ENCODE measurements at places on chromosomes 12 and 14.

DNA sequence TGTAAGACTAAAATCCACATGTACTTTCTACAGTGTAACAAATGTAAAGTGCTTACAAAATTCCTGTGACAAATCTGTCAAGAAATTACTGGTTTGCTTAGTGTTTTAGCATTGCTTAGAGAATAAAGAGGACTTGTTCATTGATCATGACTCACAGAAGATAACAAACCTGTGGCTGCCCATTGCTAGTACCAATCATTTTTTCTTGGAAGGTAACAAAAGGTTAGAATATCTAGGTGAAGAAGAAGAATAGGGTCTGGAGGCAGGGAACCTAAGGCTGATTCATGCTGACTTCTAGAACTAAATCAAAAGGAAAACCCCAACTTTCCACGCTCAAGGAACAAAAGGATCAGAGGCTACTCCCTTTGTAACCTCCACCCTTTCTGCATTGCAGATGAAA is 232.7 kb upstream of the ABCD2 start:
- DNase-seq = no peak

DNA sequence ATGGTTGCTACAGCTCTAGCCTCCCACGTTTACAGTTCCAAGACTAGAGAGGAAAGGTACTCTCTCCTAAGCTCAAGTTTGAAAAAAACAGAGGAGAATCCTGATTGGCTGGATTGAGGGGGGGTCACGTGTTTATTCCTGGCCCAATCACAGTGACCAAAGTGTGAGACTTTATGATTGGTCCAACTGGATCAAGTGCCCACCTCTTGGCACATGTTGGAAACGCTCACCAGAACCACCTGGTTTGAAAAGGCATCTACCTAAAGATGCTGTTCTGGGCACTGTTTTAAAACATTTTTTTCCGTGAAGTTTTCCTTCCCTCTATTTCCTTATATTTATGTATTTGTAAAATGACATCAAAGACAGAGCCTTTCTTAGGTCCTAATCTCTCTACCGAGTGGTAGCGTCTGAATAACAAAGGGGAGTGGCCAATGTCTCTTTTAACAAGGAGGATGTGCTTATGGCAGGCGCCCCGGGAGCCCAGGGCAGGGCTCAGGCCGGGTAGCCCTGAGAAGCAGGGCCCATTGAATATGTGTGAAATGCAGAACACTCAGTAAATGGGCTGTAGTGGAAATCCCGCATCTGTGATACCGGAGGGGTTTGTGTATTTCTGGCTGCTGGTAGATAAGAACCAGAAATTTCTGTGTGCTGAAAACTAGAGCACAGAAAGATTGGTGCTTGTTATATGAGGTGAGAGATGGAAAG is 146.2 kb downstream of the ATP23 start:
- DNase-seq = no peak

- DNase-seq = no peak
Observed at GRCh38 chr14:58872061-58872460, 234.3 kb downstream of the DACT1 start.

DNA sequence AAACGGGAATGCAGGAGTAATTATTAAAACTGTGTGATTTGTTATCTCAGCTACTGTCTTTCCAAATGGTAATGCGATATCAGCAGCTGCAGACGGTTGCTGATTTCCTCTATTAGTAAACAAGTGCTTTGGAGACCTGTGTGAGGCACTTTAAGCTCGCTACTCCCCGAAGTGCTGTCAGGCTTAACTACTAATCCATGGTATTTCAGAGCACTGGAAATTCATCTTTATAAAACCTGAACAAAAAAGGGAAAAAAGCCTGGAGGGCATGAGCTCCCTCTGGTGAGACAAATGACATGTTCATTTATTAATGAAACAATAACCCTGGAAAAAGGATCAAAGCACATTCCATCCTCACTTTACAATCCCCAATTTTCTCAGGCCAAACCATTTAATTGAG is 143.6 kb upstream of the OTX2 start:
- DNase-seq = no peak

GRCh38 chr14:50670196-50670865 is 2.2 kb upstream of the SAV1 start:
- no peak for DNase-seq

- no peak for DNase-seq
Observed at GRCh38 chr14:86050072-86050683, 520.2 kb downstream of the FLRT2 start.

GRCh38 chr12:97404543-97404942 is 58.1 kb upstream of the RMST start:
- no peak for DNase-seq

- no peak for DNase-seq
Observed at GRCh38 chr12:105616971-105617540, 286.6 kb downstream of the C12orf75 start.

GRCh38 chr14:103512701-103513611 is 9.7 kb downstream of the CKB start:
- no peak for DNase-seq

DNA sequence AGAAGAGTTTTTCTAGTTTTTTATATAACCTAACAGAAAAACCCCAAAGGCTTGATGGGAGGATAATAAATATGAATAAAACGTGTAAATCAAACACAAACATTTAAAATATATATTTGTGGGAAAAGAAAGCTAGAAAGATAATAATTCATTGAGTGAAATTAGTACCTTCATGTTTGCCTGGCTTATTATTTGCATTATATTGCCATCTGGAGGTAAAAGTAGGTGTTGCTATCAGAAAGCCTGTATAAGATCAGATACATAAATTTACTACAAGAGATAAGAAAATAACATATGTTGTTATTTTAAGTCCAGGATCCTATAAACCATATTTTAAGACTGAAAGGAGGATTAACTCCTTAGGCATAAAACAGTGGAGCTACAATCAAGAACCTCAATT is 77.7 kb downstream of the NTS start:
- no peak for DNase-seq

- no peak for DNase-seq
Observed at GRCh38 chr14:22977434-22977683, 5.0 kb downstream of the AJUBA start.

GRCh38 chr12:51850965-51851299 is 2.4 kb upstream of the FIGNL2 start:
- DNase-seq = no peak

DNA sequence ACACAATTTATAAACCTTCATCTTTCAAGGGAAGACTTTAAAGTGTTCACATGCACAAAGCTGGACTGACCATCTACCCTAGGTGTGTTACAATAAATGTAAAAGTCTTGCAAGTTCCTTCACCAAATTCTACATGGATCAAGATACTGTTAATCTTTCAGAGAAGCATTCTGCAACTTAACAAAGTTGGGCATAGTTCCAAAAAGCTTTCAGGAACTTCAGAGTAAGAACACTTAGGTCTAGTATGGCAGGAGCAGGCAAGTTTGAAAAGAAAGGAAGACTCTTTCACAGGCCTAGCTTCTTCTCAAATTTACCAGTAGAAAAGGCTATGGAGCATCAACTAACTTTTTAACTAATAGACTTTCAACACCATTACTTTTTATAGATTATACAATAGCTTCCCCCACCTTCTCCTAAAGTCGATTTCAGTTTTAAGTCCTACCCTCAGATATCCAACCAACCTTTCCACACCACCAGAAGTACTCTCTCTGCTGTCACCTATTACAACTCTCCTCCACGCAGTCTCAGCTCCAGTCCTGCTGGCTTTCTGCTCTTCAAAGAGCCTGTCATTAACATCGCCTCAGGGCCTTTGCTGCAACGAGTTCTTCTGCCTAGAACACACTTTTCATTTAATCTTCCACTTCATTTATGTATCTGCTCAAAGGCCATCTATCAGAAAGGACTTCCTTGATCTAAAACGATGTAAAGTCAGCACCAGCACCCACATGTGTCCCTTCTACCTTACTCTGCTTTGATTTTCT is 333.9 kb downstream of the CEP128 start:
- DNase-seq = no peak

DNA sequence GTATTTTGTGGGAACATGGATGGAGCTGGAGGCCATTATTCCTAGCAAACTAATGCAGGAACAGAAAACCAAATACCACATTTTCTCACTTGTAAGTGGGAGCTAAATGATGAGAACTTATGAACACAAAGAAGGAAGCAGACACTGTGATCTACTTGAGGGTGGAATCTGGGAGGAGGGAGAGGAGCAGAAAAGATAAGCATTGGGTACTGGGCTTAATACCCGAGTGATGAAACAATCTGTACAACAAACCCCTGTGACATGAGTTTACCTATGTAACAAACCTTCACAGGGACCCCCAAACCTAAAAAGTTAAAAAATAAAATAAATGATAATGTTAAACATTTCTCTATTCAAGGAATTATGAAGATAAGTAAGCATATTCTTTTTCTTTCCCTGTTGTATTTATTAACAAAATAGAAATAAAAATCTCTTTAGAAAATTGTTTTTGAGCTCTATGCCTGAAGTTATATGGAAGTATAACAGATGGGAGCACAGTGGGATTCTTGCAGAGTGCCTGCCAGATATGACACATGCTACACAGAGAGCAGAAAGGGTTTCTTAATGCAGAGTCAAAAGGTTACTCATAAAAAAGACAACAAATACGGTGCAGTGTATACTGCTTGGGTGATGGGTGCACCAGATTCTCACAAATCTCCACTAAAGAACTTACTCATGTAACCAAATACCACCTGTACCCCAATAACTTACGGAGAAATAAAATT is 52.0 kb upstream of the SYNE2 start:
- DNase-seq = no peak

DNA sequence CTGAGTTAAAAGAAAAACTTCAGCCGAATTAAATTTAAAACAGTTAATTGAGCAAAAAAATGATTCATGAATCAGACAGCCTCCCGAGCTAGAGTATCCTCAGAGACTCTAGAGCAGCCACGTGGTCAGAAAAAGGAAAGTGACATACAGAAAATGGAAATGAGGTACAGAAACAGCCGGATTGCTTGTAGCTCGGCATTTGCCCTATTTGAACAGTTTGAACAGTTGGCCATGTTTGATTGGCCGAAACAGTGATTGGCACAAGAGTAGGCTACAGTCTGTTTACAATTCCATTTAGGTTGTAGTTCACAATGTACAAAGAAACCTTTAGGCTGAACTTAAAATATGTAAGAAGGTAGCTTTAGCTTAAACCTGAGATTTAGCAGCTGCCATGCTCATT is 12.9 kb upstream of the OXA1L start:
- no peak for DNase-seq

GRCh38 chr12:55996715-55997534 is at the start of gene SUOX:
TSS of gene SUOX (plus strand) at chr12:55997276. CDS start at chr12:56002222, 4,946 bp downstream.
- no peak for DNase-seq

DNA sequence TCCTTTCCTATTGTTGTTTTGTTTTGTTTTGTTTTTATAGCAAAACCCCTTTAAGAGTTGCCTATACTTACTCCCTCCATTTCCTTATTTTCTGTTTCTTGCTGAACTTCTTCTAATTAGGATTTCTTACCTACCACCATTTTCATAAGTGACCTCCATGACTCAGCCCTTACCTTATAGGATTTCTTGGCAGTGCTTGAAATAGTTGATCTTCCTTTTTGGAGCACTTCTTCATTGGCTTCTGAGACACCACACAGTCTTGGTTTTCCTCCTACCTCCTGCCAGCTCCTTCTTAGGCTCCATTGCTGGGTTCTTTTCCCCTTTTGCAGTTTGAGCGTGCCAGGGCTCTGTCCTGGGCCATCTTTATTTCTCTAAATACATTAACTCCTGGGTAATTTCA is 23.4 kb upstream of the EID3 start:
- DNase-seq = no peak

DNA sequence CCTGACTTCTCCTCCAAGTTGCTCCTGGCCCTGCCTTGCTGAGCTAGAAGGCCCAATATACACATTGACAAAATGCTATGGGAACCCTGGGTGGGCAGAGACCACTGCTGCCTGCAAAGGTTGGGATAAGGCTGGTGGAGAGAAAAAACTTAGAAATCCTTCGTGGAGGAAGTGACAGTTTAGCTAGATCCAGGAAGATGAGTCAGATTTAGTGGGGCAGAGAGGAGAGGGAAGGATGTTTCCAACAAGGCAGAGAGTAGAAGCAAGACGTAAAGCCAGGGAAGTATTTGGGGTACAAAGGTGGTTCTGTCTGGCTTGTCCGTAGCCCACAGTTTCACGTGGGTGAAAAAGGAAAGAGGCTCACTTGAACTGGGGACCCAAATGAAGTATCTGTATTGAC is 69.0 kb upstream of the CLMN start:
- no peak for DNase-seq

GRCh38 chr12:58184212-58184611 is 242.8 kb downstream of the ATP23 start:
- DNase-seq = no peak

DNA sequence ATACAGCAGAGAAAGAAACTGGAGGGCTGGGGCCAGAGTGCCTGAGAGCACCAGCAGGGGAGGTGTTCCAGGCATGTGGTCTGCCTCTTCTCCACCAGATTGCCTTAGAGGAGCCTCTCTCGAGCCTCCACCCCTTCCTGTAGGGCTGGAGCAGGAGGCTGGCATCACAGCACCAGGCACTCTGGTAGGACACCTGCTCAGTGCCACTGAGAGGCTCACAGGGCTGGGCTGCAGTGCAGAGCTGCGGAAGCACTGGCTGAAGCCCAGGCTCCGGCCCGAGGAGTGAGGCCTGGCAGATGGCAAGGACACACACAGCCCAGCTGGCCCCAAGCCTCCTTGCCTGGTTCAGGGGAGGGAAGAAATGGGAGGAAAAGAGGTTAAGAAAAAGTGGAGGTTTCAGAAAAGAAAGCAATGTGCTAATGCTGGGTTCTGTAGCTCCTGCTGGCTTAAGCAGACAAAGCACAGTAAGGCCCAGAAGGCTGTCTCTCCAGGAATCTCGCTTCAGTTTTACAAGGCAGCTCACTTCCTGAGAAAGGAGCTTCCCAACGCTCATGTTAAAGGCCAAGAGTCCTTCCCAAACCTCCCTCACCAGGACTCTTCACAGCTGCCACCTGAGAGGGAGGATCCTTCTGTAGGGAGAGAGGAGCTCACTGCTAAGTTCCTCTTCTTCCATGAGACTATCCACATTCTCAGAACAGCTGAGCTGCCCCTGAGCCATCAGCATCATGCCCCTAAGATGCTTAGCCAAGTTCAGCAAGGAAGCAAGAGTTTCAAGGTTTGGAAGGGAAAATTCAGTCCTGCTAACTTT is 23.8 kb downstream of the SPTB start:
- DNase-seq = no peak

DNA sequence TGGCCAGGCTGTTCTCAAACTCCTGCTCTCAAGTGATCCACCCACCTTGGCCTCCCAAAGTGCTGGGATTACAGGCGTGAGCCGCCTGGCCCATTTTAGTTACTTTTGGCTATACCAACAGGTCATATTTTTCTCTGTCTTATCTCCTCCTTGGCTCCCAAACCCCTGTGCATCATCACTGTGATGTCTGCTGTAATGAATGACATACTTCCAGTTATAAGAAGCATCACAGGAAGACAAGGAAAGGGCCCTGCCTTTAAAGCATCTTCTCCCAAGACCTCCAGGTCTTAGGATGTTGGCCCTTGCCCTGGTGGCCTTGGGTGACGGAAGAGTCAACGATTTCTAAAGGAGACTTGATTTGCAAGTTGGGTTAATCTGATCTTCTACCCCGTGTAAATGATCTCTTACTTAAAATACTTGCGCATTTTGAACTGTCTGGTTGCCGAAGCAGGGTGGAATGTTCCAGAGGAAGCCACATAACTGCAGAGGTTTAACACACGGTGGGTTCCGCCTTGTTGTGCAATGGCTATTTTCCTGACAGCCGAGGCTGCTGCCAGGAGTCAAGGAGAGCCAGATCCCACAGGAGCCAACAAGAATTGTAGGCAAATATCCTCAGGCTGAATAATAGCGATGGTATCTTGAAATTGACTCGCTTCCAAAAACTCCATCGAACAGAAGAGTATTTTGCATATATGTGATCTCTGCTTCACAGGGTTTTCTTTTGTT is 55.7 kb upstream of the PLXNC1 start:
- no peak for DNase-seq

- DNase-seq = no peak
Observed at GRCh38 chr12:123059500-123059899, 79.0 kb downstream of the ARL6IP4 start.

All from stimulated activated CD4-positive, alpha-beta T cell treated with anti-CD3 and anti-CD28 coated beads, TNF-alpha, amount 100 ng/mL, for 1 hour (primary cell).